Activated CD4-positive, alpha-beta T cell treated with anti-CD3 and anti-CD28 coated beads, Interleukin-2, amount 50 U/mL, for 16 hours (primary cell): ENCODE measurements at places on chromosomes 11 and 22.

- no peak for DNase-seq
Observed at GRCh38 chr11:59765068-59765735, 10.0 kb downstream of the STX3 start.

DNA sequence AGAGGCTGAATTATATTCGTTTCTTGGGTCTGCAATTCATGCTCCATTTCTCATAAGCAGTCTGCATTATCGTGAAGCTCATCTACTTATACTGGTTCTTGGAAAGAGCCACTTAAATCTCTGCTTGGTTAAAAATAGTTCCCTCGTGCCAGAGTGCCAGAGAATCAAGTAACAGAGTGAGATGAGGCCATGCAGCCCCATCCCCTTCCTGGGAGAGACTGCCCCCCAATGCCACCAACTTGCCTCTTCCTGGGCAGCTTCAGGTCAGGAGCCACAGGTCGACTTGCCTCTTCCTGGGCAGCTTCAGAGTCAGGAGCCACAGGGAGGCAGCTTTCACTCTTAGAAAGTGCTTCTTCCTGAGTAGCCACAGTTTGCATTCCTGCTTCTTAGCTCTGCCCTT, 223.9 kb upstream of the ZBED5 start:
- DNase-seq: no peak

- no peak for DNase-seq
Observed at GRCh38 chr11:115645631-115646317, 141.6 kb upstream of the CADM1 start.

- peak; percentile 10 for DNase-seq
Observed at GRCh38 chr22:30979932-30980331, 10.9 kb downstream of the TUG1 start.

DNA sequence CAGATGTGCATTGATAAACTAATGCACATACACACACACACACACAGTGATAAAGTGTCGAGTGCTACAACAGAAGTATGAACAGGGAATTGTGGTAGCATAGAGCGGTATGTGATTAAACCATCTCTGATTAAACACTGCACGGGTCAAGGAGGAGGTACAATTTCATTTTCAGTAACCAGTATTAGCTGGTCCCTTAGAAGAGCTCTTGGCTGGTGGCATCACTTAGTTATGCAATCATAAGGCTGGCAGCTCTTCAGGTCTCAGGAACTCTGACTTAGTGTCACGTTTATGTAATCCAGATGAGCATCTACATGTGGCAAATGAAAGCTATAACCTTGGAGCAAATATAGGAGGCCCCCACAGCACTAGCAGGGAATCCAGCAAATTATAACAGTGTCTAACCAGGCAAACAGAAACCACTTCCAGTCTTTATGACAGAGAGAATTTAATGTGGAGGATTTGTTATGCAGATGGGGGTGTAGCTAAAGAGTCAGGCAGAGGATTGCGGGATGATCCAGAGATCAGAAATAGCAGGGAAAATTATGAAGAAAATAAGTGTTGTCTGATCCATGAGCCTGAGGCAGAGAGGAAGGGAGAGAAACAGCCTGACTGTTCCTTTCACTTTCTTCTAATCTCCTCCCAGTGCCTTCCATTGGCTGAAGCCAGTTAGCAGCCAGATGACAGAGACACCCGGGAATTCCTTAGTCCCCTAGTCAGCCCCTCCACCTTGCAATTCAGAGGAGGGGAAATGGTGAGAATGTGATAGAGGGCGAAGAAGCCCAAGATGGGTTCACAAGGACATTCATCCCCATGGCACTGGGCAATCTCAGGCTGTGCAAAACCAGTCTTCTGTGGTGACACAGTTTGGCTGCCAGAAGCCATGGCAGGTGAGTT, 533.1 kb upstream of the TENM4 start:
- no peak for DNase-seq

- no peak for DNase-seq
Observed at GRCh38 chr11:115632061-115632460, 127.8 kb upstream of the CADM1 start.

GRCh38 chr11:134606251-134606650, 194.2 kb upstream of the B3GAT1 start:
- DNase-seq: no peak

- no peak for DNase-seq
Observed at GRCh38 chr11:100777736-100778135, 90.6 kb downstream of the ARHGAP42 start.

DNA sequence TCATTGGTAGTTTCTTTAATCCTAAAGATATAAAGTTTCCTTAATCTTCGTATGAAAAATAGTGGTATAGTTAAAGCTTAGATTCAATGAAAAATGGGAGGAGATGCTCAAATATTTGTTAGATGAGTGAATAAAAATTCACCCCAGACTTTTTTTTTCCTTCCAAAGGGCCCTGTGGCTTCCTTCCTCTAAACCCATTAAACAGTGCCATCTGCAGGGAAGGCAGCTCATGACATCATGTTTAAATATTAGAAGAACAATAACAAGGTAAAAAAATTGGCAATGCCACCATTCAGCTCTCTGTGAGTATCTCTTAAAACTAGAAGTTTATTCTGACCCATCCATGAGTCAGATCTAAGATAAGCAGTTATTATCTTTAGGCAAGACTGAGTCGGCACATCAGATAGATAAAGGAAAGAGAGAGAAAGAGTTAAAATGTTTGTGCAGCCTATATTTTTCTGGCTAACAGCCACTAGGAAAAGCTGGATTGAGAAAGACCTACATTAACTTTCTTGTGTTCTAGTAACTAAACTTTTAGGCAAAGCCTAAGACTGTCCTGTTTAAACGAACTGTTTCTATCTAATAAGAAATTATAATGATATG, 19.1 kb upstream of the OOSP1 start:
- DNase-seq: peak; percentile 31

DNA sequence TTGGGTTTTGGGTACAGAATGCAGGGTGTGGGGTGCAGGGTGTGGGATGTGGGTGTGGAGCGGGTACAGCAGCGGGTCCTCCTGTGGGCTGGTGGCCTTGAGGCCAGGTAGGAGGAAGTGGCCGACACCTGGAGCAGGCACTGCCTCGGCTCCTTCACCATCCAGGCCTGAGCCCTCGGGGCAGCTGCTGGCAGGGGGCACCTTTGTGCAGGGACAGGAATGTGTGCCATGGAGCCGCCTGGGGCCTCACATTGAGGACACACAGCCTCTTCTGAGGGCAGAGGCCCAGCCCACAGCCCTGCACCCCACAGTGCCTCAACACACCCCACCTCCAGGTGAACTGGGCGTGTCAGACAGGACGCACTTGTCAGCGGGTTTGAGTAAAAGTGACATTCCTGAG, 984.0 kb downstream of the BRD1 start:
- DNase-seq: no peak

DNA sequence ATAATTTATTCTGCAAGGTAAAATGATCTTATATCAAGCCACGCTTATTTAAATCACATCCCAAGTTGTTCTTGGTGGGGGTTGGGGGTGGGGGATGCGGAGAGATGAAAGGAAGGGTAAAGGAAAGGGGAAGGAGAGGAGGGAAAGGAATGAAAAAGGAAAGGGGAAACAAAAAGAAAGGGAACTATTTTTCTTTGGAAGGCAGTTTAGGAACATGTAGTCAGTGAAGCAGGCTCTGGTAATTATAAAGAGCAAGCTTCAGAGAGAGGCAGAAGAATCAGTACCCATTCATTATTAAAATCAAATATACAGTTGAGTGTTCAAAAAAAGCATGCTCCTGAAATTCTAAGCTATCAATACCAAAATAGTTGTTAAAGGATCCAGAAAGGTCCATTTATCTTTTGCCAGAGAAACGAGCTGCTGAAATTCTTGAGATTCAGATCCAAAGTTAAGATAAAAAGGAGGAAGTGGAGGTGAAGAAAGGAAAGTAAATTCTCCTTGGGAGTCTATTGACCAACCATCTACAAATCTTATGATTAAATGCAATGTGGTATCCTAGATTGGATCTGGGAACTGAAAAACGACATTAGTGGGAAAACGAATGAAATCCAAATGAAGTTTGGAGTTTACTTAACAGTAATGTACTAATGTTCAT, 107.4 kb downstream of the SGSM3 start:
- no peak for DNase-seq

DNA sequence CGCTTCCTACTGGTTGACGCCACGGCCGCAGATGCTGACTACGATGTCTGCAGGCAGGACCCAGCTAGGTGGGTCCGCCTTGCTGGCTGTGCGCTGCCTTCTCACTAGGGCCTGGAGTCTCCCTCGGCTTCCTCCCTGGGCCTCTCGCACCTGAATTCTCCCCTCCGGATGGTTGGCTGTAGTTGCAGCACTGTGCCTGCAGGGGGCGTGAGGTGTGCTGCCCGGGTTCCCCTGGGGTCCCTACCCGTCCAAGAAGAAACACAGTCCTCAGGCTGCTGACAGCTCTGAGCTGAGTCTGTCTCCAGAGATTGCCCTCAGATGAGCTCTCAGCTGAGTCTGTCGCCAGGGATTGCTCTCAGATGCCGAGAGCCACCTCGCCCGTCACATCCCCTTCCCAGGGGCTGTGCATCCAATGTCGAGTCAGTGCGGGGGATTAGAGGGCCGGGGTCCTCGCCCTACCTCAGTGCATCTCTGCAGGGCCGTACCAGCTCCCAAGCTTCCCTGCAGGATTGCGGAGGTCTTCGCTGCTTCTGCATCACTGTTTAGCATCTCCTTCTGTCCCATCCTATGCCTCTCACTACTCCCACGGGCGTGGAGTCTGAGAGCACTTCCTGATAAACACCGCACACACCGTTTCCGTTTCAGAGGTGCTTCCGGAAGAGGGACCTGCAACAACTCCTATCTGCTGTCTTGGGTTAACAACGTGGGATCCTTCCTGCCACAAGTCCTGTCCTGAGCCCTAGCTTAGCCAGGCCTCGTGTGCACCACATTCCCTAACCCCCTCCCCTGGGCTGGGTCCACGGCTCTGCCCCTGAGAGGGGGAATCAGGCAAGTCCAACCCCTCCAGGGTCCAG, 196.9 kb downstream of the CSNK2A3 start:
- DNase-seq: peak; percentile 42

GRCh38 chr22:26711205-26711963, 54.0 kb downstream of the MIAT start:
- peak; percentile 2 for DNase-seq

DNA sequence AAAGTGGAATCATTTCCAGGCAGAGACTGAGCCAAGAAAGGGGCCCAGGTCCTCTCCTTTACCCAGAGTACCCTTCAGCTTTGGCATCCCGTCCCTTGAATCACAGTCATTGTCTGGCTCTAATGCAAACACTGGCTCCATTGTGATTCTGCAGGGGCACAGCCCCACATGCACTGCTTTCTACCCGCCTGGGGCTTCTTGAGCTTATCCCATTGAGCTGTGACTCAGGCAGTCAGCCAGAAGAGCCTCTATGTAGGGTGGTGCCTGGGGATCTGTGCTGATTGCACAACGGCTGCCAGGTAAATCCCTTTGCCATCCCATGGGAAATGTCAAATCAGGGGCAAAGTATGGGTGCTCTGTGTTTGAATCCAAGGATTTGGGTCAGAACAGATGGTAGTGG, 88.9 kb downstream of the RASSF10 start:
- DNase-seq: no peak

DNA sequence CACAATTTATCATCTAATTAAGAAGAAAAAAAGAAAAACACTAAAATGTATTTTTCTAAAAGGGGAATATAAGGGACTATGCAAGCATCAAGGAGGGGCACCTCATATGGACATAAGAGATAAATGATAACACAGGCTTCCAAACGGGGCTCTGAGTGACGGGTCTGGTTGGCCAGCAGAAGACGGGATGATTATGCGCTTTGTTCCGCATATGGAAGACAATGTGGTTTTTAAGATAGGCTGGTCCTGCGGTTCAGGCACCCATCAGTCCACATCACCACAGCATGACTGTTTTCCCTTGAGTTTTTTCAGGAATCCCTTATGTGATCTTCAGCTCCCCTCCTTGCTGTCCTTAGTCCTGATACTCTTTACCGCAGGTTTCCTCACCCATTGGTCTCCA, 404.6 kb downstream of the OPCML start:
- no peak for DNase-seq

DNA sequence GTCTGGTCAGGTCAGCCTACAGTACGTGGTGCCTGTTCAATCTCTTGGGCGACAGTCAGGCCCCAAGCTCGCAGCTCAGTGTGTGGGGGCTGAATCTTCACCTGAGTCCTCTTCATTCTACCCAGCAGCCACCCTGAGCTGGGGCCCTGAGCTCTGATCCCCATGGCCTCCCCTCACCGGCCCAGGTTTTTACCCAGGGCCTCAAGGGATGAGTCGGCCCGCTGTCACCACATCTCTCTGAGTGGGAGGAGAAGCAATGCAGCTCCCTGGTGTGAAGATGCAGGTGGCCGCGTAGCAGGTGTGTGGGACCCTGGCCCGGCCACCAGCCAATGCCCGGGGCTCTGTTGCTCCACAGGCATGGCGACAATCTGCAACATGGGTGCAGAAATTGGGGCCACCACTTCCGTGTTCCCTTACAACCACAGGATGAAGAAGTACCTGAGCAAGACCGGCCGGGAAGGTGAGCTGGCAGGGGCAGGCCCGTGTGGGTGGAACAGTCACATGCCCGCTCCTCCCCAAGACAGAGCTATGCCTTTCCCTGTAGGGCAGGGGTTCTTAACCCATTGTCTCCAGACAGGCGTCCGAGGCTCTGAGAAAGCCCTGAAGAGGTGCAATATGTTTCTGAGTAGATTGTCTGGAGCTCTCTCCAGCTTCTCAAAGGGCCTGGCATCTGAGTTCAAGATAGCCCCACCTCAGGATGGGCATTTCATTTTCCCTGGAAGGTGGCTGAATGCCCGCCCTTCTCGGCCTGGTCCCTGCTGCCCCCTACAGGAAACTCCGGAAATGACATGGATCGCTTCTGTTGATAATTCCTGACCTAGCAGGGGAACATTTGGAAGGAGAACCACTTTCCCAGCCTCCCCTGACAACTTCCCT, 26.9 kb downstream of the POLR3H start:
- DNase-seq: no peak

- no peak for DNase-seq
Observed at GRCh38 chr11:73262851-73263495, 9.2 kb upstream of the P2RY6 start.

- DNase-seq: no peak
Observed at GRCh38 chr11:45449036-45449601, 163.0 kb upstream of the SYT13 start.

DNA sequence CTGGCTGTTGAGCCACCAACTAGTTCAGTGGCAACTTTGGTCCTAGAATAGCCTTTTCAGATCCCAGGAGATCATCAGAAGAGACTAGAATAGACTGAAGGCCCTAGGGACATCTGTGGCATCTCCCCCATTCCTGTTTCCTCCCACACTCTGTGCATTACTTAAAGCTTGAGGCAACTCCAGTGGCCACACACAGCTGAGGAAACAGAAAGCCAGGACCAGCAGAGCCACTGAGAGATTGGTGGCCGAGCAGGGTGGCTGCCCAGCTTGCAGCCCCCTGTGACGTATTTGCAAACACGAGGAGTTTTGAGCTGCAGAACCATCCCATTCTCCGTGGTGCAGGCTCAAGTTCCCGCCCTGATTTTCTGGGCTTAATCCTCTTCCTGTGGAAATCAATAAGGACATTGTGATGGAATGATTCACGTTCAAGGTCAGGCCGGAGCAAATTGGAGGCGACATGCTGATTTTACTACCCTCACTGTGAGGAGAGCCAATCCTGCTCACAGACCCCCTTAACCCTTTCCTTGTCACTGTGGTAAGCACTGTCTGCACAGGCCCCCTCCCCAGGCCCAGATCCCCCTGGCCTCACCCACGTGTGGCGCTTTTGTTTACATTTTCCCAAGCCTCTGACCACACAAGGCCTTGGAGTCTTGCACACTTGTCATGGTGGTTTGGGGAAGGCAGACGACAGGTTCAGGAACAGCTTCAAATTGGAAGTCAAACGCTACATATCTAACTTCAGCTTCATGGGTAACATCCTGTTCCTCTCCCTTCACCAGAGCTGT, 69.1 kb upstream of the MYOD1 start:
- no peak for DNase-seq
